Activated CD4-positive, alpha-beta T cell treated with anti-CD3 and anti-CD28 coated beads, Interleukin-2, Interleukin-4, amounts not matched to agents 100 ng/mL and 50 ng/mL, durations not matched to agents 16 hours and 8 hours (primary cell): ENCODE measurements at places on chromosomes 2 and 18.
A peak's percentile ranks its signal among the peaks of the same experiment; 100 is the strongest.

DNA sequence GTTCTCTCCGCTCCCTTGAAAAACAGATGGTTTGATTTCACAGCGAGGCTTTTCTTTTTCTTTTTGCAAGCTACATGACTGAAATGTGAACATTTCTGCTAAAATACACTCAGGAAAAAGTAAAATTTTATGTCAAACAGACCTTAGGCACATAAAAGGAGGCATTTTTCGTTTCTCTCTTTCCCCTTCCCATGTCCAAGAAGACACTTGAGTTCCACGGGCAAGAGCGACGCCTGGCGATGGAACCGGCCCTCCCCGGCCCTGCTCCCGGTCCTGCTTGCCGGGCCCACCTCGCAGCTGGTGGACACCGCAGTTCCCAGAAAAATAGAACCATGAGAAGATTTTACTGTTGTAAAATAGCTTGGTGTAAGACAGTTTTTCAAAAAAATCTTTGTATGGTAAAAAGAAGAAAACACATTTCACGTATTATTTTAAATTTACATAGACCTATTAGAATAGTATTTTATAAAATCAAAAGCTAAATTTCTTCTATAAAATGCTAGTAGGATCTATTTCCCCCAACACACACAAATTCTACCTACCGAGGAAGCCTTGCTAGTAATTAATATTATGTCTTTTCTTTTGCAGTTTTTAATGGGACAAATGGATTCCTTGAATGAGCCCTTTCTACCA, 2.3 kb upstream of the ALKAL2 start:
- DNase-seq = peak; percentile 25

DNA sequence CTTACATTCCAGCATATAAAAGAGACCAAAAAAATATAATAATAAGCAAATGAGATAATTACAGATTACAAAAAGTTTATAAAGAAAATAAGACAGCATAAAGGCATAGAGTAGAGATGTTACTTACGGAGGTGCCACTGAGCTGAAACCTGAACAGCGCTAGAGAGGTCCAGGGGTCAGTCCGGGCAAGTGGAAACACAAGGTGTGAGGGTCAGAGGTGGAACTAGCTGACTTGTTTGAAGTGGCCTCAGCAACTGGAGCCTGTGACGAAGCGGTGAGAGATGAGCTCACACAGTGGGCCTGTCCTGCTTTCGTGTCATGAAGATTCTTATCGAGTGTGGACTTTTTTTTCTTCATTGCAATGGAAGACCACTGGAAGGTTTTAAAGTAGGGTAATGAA, 288.3 kb upstream of the TANK start:
- no peak for DNase-seq

DNA sequence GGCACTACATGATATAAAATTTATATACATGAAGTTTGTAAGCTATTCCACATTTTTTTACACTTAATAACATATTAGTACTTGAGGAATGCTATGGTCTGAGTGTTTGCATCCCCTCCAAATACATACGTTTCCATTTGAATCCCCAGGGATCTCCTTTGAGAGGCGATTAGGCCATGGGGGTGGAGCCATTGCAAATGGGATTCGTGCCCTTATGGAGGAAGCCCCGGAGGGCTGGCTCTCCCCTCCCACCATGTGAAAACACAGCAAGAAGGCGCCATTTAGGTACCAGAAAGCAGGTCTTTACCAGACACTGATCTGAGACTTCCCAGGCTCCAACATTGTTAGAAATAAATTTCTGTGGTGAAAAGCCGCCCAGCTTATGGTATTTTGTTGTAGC, 20.8 kb upstream of the MBP start:
- no peak for DNase-seq

GRCh38 chr18:9062418-9062751, 40.1 kb upstream of the NDUFV2 start:
- DNase-seq = no peak

GRCh38 chr18:56382541-56382940, 255.9 kb downstream of the TXNL1 start:
- DNase-seq = no peak

DNA sequence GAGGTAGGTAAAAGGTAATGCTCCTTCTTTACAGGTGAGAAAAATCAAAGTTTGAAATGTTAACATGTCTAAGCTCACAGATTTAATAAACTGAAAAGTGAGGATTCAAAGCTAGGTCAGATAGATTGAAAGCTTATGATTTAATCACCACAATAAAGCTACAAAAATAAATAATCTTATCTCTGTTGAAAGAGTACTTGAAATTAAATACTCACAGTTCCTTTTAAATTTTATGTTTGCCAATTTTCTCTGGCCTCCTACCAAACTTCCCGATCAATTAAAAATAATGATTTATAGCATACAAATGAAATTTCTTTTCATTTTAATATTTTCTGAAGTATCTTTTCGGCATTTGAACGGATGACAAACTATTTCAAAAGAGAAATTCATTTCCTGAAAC, 77.3 kb downstream of the GAREM1 start:
- DNase-seq = no peak

DNA sequence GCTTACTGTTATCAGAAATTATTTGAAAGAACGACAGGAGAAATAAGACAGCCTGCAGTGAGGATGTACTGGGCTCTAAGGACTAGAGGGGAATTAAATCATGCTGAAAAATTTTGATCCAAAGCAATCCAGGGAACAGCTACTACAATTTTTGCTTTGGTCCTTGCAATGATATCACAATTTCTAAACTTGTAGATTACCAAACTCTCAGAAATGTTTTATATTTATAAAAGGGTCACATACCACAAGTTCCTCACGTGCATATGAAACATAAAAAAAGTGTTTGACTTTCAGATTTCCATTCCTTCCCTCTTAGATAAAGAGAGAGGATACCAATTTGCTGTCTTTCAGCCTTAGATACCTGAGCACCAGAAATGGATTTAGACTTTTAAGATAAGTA, 261.2 kb downstream of the STK39 start:
- DNase-seq = no peak

DNA sequence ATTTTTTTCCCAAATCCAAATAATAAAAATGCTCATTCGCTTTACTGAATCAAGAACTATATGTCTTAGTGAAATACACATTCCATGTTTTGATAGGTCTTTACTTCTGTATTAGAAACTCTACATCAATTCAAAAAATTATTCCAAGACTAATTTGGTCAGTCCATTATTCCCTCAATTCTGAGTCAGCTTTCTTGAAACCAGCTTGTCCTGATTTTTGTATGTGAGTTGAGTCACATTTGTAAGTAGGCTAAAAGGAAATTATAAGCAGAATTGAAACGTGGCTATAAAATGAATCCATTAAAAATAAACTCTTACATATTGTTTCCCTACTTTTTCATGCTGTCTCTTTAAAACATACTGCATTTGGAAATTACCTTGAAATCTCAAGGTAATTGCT, 113.0 kb downstream of the DNER start:
- no peak for DNase-seq

DNA sequence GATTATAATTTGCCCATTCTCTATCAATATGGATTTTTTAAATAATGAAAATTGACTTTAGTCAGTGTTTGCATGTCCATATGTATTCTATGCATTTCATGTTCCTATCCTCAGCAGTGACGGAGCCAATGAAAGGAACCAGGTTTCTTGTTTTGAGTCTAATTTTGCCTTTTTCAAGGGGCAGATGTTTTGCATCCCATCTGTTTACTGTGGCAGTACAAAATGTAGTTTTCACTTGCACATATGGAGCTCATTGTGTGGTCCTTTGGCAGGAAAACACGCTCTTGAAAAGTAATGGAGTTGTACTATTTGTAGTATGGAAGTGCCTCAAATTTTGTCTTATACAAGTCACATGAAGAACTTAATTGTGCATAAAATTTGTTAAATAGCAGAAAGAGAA, 127.8 kb downstream of the AGPS start:
- no peak for DNase-seq

- DNase-seq = no peak
Measured at GRCh38 chr18:67951137-67951536, 434.6 kb upstream of the DSEL start.

DNA sequence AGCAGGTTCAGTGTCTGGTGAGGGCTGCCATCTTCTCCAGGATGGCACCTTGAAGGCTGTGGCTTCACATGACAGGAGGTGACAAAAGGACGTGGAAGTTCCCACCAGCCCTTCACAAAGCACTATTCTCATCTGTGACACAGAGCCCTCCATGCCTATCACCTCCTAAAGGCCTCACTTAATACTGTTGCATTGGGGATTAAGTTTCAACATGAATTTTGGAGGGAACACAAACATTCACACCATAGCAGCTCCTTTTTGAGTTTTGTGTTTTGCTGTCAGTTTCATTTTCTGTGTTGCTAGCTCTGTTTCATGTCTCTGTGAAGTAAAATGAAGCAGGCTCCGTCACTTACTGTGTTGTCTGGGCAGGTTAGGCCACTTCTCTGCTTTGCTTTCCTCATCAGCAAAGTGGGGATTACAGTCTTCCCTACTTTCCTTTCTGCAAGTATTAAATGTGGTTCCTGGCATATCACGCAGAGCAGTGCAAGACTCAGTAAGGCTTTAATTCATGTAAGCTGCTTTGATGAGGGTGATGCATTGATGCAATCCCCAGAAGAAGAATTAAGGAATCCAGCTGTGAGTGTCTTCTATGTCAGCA, 31.6 kb downstream of the LIMS1 start:
- peak; percentile 38 for DNase-seq

- DNase-seq = no peak
Measured at GRCh38 chr2:8754106-8754776, 72.4 kb downstream of the ID2 start.

DNA sequence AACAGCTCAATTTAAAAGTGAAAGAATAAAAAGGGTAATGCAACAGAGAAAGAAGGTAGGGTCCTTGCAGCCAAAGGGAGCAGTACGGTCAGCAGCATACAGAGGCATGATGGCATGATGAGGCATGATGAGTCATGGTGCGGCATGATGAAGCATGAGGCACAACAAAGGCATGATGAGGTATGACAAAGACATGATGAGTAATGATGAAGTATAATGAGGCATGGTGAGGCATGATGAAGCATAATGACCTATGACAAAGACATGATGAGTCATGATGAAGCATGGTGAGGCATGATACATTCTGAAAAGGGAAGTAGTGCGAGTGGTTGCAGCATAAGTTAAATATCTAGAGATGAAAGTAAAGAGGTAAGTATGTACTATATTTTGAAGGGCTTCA, 673.2 kb downstream of the TMEM182 start:
- no peak for DNase-seq

- no peak for DNase-seq
Measured at GRCh38 chr2:9076210-9076609, 72.7 kb upstream of the MBOAT2 start.

GRCh38 chr2:119023534-119023933, 81.5 kb downstream of the MARCO start:
- no peak for DNase-seq

- no peak for DNase-seq
Measured at GRCh38 chr2:129762386-129763189, 216.9 kb upstream of the RAB6C start.

- no peak for DNase-seq
Measured at GRCh38 chr2:237278568-237278967, 135.4 kb downstream of the COL6A3 start.

DNA sequence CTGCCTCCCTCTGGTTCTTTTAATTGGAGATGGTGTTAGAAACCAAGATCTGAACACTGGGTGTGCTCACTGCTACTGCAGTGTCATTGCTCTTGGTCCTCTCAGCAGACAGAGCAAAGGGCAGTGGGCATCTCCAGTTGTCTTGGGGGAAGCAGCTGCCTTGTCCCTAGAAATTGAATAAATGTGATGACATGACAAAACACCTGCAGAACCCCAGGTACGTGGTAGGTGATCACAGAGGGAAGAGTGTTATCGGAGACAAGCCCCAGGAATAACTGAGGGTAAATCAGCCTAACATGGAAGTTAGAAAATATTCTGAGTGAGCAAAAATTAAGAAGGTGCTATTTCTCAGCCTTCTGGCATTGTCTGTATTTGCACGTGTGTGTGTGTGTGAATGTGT, 311.9 kb upstream of the HDAC4 start:
- no peak for DNase-seq

DNA sequence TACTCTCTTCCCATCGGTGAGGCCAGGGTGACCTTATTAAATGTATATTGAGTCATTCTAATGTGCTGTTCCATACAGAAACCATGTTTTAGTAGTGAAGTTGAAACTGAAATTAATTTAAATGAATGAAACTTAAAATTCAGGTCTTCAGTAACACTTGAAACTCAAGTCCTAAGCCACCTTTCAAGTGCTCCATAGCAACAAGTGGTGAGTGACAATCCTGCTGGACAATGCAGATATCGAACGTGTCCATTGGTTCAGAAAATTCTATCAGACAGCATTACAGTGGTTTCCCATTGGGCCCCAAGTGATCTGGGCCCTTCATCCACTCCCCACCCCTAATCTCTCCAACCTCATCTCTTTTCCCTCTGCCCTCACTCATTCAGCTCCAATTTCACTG, 48.7 kb downstream of the HNMT start:
- DNase-seq = no peak

GRCh38 chr2:181955010-181955409, 30.6 kb upstream of the PPP1R1C start:
- DNase-seq = no peak

- no peak for DNase-seq
Measured at GRCh38 chr2:240372101-240372500, 63.4 kb upstream of the GPC1 start.

- no peak for DNase-seq
Measured at GRCh38 chr18:32339045-32339444, 131.6 kb downstream of the GAREM1 start.

- no peak for DNase-seq
Measured at GRCh38 chr2:207256476-207257207, 90.9 kb upstream of the KLF7 start.

DNA sequence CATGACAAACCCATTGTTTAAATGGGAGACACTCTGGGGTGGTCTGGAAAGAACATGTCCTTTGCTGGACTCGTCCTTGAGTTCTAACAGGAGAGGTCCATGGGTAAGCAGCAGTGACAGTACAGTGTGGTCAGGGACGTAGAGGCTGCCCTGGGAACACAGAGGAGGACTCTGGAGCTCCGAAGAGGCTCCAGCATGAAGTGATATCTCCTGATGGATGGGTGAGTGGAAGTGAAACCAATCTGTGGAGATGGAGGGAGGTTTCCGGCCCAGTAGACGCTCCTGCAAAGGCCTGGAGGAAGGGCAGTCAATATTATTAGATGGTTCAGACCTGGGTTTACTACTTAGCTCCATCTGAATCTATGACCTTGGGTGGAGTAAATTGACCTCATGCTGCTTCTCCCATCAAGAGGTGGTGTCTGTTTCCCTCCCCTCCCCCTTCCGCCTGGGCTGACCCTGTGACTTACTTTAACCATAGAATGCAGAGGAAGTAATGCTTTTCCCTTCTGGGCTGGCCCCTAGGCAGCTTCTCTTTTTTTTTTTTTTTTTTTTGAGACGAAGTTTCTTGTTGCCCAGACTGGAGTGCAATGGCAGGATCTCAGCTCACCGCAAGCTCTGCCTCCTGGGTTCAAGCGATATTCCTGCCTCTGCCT, 2.3 kb upstream of the TFCP2L1 start:
- no peak for DNase-seq
